ENCODE measurements at places on chromosomes 1 and 21. TPM values are rescaled to one million over a fixed set of nuclear protein-coding genes. Genes with fewer than 3 reads are reported as not detected.

PDC gene
- total RNA-seq: not detected

DNA sequence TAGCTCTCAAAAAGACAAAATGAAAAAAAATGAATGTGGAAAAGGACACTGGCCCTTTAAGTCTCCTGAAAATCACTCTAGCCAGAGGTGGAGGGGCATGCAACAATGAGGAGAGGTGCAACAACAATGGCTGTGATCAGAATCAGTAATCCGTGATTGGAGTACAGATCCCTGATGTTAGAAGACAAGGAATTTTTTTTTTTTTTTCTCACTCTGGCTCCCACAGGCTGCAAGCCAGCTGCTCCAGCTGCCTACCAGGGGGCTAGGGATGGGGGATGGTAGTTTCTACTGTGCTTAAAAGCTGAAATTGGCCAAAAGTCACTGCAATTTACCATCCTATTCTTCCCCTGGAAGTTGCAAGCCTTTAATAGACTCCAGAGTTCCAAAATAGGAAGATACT is 54.5 kb downstream of the STYXL2 start:
- DNase-seq: no peak

ZFP69 gene
- total RNA-seq: not detected

DNA sequence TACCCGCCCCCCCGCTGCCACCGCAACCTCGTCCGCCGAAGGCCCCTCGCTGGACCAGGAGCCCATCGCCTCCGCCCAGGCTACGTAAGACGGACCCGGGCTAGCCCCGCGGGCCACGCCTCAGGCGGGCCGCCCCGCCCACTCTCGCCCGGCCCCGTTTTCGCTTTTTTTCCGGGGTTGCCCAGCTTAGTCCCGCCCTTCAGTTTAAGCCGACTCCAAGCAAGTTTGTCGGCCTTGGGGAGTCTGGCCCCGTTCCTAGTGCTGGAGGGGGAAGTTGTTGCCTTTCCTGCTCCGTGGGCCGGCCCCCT is 3.0 kb downstream of the RUSC1 start:
- DNase-seq: peak; percentile 95

SPRR1A gene
- not detected for total RNA-seq

DNA sequence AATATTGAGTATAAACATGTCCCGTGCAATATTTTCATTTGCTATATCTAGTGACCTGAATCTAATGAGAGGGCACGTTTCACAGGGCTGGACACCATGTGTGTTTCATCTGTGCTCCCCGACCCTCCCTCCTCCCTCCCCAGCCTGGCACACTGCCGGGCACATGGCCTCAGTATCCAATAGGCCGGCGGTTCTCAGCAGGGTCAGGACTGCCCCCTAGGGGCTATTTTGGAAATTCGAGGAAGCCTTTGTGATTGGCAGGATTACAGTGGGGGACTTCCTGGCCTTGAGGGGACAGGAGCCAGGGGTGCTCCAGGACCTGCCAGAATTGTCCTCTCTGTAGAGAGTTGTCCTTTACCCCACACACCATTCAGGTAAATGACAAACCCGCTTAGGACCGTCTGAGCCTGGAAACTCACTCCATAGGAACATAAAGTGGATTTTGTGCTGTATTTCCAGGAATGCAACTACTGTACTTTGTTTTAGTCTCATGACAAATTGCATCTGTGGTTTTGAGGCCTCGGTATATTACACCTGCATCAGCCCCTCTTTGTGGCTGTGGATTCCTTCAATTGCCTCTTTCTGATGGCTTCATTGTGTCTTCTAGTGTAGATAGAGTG is 109.5 kb upstream of the SIM2 start:
- DNase-seq: peak; percentile 32

GRCh38 chr1:181812208-181812607 is 249.3 kb downstream of the ZNF648 start:
- no peak for DNase-seq

GRCh38 chr1:206824331-206824730 is 41.1 kb upstream of the IL20 start:
- DNase-seq: no peak

DNA sequence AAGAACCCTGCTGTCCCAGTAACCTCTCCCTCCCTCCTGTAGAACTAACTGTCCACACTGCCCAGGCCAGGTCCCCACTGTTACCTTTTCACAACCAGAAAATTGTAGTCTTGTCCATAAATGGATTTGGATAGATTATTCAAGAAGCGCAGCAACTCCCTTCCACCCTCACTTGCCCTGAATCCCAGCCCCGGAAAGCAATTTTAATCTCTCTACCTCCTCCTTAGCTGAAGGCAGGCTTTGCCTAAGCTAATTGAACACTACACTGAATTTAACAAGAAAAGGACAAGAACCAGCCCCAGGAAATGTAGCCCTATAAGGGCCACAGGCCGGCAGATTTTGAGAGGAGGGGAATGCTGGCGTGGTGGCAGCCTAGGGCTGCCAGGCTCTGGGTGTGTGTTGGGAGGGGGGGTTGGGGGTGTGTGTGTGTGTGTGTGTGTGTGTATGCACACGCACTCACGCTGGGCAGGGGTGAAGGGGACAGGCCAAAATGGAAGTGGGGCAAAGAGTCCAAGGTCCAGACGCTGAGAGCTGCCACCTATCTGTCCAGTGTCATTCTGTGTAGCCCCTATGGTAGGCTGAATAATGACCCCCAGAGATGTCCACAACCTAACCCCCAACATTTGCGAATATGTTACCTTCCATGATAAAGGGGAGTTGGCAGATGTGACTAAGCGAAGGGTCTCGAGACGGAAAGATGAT is 10.8 kb upstream of the IFNGR2 start:
- DNase-seq: no peak
